Stimulated activated CD4-positive, alpha-beta T cell treated with anti-CD3 and anti-CD28 coated beads, Interleukin-1b, Interleukin-23, amount 100 ng/mL, for 1 hour (primary cell): ENCODE measurements at places on chromosomes 6 and 20.

- DNase-seq: no peak
Measured at GRCh38 chr6:90105506-90106170, 191.0 kb downstream of the BACH2 start.

DNA sequence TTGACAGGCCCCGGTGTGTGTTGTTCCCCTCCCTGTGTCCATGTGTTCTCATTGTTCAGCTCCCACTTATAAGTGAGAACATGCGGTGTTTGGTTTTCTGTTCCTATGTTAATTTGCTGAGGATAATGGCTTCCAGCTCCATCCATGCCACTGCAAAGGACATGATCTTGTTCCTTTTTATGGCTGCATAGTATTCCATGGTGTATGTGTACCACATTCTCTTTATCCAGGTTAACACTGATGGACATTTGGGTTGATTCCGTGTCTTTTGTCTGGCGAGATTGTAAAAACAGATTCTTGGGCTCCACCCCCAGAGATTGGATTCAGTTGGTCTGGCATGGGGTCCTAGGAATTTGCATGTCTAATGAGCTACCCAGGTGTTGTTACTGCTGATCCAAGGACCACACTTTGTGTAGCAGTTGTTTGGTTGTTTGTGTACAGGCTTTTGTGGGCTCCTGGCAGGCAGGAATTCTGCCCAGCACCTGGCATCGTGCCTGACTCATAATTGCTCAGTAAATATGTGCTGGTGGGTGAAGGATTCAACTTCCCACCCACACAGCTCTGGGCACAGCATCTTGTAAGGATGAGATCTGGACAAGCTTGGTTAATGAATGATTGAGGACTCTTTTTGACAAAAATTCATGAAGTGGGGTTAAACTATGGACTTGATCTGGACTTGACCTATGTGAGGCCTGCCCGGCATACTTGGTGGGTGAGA is 5.2 kb downstream of the TOX2 start:
- DNase-seq: no peak

GRCh38 chr6:24908650-24909035 is 27.1 kb downstream of the RIPOR2 start:
- DNase-seq: no peak

GRCh38 chr6:111740506-111740905 is 132.7 kb downstream of the FYN start:
- no peak for DNase-seq

DNA sequence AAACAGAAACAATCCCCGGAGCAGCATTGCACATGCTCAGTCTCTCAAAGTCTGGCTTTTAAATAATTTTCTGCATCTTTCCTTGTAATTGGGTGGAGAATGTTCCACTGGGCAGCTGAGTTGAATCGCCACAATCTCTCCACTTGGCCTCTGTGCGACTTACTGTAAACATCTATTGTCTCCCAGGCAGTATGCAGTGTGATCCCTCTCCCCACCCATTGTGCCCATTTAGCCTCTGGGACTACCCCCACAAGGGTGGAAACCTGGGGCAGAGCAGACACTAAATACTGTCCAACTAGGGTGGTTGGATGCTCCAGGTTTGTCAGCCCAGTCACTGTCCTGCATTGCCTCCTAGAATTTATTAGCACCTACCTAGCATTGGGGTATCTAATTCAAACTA is 96.2 kb downstream of the JARID2 start:
- no peak for DNase-seq

GRCh38 chr6:30712441-30712945 is 4.6 kb downstream of the MDC1 start:
- DNase-seq: no peak

GRCh38 chr20:32006841-32007786 is 3.1 kb upstream of the CCM2L start:
- DNase-seq: no peak

DNA sequence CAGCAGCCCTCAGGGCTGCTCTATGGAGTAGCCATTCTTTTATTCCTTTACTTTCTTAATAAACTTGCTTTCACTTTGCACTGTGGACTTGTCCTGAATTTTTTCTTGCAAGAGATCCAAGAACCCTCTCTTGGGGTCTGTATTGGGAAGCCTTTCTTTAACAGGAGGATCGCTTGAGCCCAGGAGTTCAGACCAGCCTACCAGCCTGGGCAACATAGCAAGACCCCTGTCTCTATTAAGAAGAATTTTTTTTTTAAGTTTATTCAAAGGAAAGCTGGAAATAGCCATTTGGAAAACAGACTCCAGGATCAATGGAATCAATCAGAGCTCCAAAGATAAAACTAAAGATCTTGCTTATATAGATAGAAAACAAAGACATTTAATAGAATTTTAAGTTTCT is 29.1 kb downstream of the OR2B2 start:
- no peak for DNase-seq

DNA sequence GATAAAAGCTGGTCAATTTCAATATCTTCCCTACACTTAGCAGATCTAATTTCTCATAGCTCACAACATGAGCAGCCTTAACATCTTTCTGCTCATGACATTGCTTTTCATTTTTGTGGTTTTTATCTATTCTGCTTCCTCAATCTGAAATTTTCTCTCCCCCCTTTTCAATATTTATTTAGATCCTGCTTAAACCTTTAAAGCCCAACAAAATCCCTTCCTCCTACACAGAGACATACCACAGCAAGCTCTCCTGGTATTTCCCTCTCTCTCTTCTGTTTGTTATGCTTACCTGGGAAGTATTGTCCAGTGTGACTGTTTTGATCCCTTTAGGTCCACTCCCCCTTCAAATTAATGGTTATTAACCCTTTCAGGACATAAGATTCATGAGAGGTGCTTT is 582.5 kb downstream of the RFPL4B start:
- DNase-seq: no peak

GRCh38 chr6:2782825-2783187 is 17.6 kb downstream of the WRNIP1 start:
- DNase-seq: no peak

DNA sequence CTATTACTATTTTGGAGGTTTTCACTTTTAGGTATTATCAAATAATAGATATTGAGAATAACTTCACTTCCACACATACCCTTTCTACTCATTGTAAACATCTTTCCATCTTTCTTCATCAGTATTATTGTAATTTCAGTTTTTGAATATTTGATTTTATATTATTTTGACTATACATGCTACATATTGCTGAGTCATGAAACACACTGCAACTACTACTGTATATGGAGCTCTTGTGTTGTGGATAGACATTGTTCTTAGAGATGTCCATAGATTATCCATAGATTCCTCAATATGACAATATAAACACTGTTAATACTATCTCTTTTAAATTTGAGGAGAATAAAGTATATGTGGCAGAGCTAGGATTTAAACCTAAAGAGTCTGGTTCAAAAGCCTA is 819 bp upstream of the IMPG1 start:
- DNase-seq: no peak

GRCh38 chr6:114049367-114049966 is 78.5 kb upstream of the HDAC2 start:
- DNase-seq: no peak

DNA sequence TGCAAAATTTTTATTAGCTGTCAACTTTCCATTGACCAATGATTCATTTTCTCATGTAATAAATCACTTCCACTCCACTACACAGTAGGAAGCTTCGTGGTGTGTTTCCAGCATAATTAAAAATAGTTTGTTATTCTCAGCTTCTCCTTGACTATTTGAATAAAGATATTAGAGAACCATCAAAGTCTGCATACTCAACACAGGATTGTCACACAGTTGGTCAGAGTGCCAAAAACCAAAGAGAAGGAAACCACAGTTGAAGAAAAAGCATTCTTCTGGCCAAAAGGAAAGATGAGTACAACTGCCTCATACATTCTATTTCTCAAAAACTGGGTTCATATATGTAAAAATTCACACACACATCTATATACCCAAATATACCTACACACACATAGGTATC is 455.1 kb upstream of the HSF2 start:
- DNase-seq: no peak

DNA sequence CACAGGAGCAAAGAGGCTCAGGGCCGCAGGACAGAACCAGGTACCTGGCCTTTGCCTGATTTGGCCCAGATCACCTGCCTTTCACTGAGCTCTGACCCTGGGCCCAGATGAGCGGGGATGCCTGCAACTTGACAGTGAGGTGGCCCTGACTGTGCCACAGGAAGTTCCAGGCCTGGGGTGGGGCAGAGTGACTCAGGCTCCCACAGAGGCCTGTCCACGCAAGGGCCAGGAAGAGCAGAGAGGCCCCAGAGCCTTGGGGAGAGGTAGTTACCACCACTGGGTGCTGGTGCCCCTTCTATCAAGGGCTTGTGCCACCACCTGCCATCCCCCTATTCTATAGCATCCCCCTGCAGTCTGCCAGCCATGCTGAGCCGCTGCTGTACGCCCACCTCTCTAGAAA is 4.1 kb upstream of the NOL4L start:
- no peak for DNase-seq

DNA sequence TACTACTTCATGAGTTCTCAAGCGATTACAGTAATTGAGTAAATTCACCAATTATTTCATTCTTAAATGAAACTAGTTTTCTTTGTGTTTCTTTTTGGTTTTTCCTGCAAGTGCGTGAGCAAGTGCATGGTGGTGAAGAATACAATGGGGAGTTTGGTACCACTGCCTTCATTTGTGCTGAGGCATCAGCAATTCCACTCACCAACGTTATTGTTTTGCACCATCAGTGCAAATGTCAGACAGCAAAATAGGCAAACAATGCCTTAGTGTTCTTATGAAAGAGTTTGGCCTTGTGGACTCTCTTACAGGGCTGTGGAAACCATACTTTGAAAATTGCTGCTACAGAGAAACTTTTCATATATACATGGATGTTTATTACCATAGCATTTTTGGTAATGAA is 8.2 kb downstream of the CDH26 start:
- DNase-seq: no peak

DNA sequence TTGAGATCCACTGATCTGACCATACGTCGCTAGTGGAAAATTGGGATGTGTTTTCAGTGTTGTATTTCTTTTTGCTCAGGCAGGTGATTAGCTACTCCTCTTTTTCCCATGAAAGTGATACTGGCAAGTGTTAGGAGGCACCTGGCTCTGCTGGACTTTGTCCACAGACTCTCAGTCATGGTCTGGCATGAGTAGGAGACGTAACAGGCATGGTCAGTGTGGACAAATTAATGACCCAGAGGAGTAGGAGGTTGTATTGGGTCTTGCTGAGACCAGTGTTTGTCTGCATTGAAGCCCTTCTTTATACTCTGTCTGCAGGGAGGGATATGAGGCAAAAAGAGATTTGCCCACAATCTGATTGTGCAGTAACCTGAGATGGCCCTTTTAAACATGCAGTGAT is 178.7 kb downstream of the DTNBP1 start:
- no peak for DNase-seq

DNA sequence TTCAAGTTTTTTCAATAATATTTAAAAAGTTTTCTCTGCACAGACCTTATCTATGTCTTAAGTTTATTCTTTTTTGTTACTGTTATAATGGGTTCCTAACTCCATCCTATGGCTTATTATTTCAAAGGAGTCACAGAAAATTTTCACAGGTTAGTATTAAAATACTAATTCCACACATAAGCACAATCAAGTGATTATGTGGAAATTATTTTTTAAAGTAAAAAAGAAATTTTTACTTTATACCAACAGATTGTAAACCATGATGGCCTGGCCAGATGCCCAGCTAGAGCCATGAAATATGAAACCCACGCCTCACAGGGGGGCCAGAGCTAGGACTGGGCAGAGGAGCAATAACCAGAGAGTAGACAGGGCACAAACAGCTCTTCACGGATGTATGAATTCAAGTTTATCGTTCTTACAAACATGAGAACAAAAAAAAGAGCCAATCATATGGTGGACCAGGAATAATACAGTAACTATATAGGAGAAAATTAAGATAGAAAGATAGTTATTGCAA is 34.0 kb downstream of the NUDT3 start:
- DNase-seq: no peak

- DNase-seq: no peak
Measured at GRCh38 chr6:15841937-15842726, 179.3 kb upstream of the DTNBP1 start.

GRCh38 chr20:37651932-37652331 is 41.9 kb upstream of the CTNNBL1 start:
- no peak for DNase-seq

DNA sequence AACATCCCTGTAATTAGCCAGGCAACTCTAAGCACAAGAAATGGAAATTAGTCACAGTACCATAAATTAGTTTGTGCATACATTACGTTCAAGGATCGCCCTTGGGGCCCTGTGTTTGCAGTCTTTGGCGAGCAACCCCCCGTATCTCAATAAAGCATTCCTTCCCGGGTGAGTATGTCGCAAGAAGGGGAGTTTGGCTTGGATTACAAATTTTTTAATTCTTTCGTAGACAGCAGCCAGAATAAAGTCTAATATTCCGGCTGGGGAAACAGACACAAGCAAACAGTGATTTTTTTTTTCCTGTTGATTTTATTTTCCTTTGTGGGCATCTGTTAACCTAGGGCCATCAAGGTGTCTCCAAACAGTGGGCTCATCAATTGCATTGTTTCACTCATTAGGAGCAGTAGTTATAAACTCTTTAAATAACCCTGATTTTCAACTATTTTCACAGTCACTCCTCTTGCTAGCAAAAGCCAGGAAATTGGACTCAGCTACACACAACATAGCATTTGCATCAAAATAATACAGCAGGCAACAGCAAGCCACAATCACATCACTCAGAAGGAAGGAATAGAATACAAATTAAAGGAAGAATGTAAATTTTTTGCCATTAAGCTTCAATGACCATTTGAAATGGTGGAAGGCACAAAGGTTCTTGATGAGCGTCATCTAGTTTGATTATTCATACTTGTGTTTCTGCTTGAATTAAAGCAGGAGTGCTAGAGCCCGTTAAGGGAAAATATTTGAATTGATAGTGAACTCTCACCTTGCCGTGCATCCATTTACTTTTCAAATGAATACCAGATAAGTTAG is 85.3 kb downstream of the LINC00237 start:
- no peak for DNase-seq

DNA sequence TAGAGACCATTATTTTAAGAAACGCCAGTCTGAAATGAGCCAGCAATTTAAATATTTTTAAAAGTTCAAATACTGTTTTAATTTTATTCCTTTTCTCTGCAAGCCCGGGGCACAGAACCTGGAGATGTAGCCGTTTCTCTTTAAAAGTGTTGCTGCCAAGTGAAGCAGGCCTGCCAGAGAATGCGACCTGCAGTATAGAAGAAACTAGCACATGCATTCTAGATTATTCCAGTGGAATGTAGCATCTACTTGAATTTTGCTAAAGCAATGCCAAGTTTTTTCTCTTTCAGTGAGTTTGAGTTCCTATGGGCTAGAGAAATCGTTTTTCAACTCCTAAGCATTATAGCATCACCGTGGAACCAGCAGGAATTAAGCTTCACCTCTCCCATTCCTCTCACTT is 101.3 kb downstream of the QRSL1 start:
- no peak for DNase-seq

GRCh38 chr20:9253006-9253539 is 184.2 kb downstream of the PLCB4 start:
- DNase-seq: no peak

- no peak for DNase-seq
Measured at GRCh38 chr6:64415926-64416325, 780.3 kb downstream of the PHF3 start.

GRCh38 chr6:30883685-30884520 is at the start of gene DDR1:
Gene DDR1, plus strand, starts transcription at chr6:30884519. Its CDS starts 4,211 bp downstream, at chr6:30888730.
- DNase-seq: no peak

GRCh38 chr6:142112451-142113061 is 20.2 kb upstream of the GJE1 start:
- DNase-seq: no peak
